ENCODE measurements at places on chromosomes 2 and 18.

DNA sequence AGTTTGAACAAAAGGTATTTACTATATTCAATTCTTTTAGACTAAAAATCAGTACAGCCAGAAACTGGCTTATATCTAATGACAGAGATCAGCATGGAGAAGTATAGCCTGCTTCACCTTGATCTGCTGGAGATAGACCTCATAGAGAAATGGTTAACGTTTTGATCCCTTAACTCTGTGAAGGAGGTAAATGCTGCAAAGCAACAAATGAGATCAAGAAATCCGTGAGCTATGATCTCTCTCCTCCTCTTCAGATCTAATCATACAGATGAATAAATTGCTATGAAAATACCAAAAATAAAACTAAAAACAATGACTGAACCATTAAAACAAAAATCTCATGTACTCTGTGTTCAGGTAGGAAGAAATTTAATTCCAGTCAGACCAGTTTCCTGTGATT, 42.8 kb downstream of the KLHL14 start:
- DNase-seq: no peak

GRCh38 chr2:11530864-11531465, 2.9 kb upstream of the GREB1 start:
- DNase-seq: no peak

DNA sequence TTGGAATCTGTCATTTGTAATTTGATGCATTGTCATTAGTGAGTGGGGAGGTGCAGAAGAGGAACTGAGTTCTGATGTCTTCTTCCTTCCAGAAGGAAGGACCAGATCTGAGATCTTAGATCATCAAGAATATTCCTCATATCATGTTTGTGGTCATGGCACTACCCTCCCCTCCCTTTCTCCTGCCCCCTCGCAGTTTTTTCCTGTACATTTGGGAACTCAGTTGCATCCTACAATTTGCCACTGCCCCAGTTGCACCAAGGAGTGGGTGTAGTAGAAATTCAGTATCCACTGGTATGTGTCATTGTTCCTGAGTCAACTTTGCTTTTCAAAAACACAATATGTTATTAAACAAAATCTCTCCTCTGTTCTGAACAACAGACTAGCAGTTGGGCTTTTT, 26.6 kb upstream of the ACVR1 start:
- DNase-seq: no peak

GRCh38 chr2:175309799-175310198, 128.3 kb upstream of the ATP5MC3 start:
- DNase-seq: no peak
